AG09309 (cell line): ENCODE measurements at places on chromosomes 1 and 21.

- no peak for DNase-seq
These were observed 202.6 kb upstream of the COA6 start for GRCh38 chr1:234170622-234171021.

DNA sequence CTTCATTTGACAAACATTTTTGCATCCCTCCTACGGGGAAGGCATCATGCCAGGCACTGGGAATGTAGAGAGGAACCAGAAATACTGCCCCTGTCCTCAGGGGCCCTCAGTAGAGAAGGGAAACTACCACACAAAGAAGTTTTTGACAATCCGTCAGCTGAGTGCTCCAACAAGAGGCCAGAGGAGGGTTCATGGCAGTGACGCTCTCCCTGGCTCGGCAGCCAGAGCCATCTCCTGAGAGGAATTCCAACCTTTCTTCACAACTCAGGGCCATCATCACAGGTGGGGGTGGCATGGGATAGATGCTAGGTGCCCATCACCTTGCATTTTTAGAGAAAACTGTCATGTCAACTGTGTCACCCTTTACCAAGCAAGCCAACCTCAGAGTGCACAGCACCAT lies 154.1 kb downstream of the HIVEP3 start:
- DNase-seq = no peak

DNA sequence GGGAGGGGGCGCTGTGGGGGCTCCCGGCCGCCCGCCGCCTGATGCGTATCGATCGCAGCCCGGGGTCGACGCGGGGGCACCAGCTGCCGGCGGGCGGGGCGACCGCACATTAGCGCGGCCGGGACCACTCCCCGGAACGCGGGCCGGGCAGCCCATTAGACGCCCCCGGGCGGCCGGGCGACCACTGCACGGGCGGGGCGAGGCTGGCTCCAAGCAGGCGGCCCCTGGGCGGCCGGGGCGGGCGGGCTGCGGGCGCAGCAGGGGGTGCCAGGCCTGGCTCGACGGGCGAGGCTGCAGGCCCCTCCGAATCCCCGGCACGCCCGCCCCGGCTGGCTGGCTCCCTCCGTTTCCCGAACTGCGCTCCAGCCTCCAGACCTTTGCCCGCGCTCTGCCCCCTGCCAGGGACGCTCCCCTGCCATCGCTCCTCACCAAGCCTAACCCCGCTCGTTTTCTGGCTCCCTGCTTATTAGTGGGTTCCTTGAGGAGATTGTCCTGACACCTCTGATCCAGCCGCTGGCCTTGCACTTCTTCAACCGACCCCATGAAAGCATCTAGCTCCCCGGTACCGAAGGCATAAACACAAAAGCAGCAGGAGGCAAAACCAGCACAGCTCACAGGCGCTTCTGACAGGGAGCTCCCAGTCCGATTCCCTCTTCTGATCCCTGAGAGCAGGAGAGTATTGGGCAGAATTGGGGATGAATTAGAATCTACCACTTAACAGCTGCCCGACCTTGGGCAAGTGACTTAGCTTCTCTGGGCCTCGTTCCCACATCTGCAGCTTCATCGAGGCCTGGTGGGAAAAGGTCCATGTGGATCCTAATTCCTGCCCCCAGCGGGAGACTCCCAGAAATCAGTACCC lies 92.6 kb upstream of the CASZ1 start:
- no peak for DNase-seq

GRCh38 chr1:67653304-67653703 lies 31.7 kb upstream of the GADD45A start:
- no peak for DNase-seq

DNA sequence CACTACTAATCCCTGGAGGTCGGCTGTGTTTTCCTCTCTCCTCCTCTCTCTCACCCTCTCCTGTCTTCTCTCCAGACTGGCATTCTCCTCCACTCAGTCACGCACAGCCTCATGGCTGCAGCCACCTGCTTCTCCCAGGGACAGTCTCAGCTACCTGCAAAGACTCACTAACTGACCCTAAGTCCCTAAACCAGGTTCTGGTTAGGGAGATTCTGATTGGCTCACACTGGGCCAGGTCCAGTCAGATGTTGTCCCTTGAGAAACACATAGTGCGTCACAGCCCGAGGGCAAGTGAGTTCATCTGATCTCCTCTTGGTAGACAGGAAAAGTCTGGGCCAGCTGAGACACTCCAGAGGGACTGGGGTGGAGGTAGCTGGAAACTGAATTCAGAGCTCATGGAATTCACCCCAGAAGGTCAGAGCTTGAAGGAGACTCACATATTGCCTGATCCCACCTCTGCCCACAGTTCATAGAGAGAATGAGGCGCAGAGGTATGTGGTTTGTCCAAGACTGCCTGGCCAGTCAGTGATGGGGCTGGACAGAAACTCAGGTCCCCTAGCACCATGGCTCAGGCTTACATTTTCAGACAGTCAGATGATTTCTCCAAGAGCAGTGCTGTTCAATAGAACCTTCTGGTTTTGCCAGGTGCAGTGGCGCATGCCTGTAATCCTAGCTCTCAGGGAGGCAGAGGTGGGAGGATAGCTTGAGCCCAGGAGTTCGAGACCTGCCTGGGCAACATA lies 40.4 kb upstream of the RPL11 start:
- DNase-seq = no peak

- no peak for DNase-seq
These were observed 20.8 kb upstream of the MNDA start for GRCh38 chr1:158810311-158810710.

- no peak for DNase-seq
These were observed 141.7 kb downstream of the GALNT2 start for GRCh38 chr1:230208619-230209261.

- DNase-seq = no peak
These were observed 9.3 kb upstream of the ARHGAP29 start for GRCh38 chr1:94246692-94247137.

DNA sequence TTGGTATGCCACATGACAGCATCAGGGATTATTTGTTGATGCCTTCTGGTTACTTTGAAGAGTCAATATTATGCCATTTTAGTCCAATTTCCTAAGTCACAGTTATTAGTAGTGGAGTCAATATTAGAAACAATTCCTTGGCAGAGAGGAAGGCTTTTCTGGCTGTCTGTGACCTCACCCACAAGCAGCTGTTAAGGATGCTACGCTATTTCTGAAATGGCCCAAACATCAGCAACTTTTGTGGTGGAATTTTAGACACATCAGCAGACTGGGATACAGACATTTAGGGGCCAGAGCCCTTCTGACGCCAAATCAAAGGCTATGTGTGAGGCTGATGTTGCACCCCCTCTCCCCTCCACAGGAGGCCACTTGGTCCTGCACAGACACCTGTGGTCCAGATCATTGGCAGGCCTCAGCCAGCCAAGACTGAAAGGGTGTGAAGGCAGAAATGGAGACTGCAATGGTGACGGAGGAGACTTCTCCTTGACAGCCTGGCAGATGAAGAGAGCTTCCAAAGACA lies 9.2 kb upstream of the RXRG start:
- DNase-seq = no peak

DNA sequence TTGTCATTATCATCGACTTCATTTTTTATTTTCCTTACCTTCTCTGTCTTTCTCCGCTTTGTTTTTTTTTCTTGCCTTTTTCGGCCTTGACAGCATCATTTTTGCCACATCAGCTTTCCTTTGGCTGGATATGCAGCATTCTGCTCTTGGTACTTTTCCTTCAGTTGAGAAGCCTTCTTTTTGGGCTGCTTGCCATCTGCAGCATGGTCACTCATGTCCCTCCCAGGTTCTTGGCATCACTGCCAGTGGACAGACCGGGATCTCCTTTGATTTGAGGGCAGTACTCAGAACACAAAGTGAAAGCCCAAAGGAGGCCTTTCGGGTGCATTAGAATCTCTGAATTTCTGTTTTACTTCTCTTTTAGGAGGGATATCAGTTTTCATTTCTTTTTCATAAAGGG lies 3.7 kb upstream of the PARP1 start:
- DNase-seq = no peak

GRCh38 chr1:70358921-70359564 lies 4.5 kb upstream of the ANKRD13C start:
- DNase-seq = no peak

DNA sequence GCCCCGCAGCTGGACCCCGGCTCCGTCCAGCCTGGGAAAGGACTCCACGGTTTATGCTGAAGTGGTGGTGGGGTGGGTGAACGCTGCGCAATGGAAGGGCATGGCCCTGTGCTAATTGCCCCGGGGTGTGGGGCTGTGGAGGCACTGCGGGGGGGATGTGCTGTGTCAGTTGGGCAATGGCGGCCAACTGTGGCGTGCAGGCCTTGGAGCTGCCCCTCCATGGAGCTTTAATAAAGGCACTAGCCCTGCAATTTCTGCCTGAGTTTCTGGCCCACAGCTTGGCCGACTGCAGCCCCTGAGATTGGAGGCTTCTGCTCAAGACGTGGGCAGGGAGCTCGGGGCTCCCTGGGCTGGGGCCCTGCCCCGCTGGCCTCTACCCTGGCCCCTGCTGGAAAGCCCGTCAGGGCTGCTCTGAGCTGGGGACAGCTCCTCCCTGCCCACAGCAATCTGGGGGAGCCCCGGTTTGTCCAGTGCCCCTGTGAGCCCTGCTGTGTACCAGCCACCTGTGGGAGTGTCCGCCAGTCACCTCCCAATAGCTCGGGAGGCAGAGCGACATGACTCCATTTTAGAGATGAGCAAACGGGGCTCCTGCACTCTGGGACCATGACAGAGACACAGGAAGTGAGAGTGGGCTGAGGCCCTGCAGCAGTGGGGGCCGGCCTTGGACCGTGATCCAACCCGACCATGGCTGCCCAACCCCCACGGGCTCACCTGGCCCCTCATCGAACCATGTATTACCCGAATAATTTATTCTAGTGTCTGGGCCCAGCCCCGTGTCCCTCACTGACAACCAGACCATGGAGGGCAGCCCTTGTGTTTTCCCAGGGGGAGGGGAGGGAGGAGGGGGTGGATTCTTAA lies 8.7 kb upstream of the TNFRSF14 start:
- DNase-seq = no peak

- DNase-seq = no peak
These were observed 1.2 kb upstream of the HPCAL4 start for GRCh38 chr1:39692152-39693074.

GRCh38 chr1:47914218-47914938 lies 82.8 kb downstream of the TRABD2B start:
- DNase-seq = no peak

DNA sequence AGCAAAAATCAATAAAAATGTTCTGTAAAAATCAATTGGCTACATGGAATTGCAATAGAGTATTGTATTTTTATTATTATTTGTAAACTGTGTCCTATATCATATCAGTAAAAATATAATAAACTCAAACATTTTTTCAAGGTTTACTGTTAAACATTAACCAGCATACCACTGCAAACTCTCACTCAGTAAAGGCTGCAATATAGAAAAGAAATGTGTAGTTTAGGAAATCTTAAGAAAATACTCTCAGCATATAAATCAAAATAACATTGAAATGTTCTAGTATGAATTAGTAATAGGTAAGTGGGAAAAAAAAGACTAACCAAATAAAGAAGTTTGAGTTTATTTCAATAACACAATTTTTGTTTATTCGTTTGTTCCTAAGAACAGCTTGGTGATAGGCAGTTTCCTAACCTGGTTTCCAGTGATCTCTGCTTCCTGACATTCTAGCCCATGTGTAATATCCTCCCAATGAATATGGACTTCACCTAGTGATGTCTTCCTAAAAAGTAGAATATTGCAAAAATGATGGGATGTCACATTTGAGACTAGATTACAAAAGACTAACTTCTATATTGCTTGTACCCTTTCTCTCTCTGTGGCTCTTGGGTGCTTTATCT lies 870.1 kb downstream of the BRINP3 start:
- DNase-seq = no peak
